Fibroblast of skin of abdomen (primary cell): ENCODE measurements at places on chromosomes 16 and 17.

GRCh38 chr16:31334934-31335333 lies 20.0 kb upstream of the ITGAX start:
- no peak for DNase-seq

DNA sequence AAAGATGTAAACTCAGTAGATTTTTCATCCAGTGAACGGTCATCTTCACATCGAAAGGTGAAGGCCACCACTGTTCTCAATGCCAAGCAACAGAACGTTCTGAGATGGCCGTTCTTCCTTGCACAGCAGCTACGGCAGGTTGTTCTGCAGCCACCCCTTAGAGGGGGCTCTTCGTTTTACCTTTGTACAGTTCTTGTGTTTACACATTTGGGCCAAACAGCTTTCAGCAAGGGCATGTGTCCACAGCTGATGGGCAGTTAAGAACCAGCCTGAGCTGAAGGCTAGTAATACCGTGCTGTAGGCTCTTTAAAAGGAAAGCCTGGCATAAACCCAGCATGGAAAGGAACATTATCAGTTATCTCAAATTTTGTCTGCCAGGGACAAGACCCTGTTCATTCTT lies 15.9 kb downstream of the PLD6 start:
- DNase-seq: no peak

DNA sequence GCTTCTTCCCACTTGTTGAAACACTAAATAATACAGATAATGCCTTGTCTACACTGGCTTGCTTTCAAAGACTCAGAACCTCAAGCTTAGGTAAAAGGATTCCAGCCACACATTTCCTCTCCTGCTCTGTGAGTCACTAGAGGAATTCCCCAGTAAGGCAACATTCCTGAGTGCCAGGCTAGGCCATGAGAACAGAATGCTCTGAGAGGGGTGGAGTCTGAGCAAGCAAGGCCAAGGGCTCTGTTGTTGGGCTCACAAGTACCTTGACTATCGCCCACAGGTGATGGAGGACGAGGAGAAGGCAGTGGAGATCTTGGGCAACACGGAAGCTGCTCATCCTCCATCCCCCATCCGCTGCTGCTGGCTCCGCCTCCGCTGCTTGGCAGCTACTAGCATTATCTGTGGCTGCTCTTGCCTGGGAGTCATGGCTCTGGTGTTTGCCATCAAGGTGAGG lies 6.7 kb upstream of the PHKG2 start:
- DNase-seq: peak; percentile 78

DNA sequence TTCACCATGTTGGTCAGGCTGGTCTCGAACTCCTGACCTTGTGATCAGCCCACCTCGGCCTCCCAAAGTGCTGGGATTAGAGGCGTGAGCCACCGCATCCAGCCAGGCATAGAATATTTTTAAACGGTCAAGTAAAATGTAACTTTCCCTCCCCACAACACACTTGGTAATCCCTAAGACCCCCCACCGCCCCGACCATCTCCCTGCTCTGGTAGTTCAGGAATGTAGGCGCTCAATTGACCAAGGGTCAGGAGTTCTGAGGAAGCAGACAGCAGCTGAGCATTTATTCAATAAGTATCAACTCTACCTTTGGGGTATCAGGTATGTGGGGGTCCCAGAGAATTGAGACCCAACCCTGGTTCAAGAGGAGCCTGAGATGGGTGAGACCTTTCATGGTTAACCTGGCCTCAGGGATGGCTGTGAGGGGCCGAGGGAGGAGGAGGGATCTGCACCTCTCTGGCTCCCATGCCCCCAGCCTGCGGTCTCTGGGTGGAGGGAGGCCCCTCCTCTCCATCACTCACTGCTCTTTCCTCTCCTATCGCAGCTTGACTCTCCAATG lies 48.4 kb upstream of the TOB1 start:
- no peak for DNase-seq

DNA sequence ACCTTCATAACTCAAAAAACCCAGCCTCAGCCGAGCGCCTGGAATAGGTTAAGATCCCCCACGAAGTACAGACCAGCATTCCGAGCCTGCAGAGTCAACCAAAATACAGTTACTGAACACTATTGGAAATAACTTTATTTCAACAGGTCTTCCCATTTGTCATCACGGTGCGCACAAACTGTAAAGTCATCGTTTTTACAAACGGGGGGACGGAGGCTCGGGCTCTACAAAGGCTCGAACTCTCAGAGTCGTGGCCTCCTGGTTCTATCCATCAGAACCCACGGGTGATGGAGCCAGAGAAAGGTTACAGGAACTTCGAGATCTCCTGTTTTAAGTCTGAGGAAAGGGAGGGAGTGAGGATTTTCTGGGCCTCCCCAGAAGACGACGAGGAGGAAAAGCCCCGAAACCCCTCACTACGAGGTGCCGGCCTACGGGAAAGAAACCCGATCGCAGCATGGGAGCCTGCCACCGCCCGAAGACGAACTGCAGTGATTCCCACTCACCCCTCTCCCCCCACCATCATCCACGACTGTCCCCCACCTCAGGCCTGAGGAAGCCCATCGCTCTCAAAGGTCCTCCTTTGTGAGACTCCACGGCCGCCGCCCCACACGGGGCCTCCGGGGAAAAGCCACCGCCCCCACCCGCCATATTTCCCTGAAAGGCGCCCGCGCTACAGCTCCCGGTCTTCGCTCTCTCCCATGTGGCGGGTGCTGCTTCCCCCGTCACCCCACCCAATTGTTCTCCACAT lies 917 bp downstream of the YWHAE start:
- peak; percentile 64 for DNase-seq

DNA sequence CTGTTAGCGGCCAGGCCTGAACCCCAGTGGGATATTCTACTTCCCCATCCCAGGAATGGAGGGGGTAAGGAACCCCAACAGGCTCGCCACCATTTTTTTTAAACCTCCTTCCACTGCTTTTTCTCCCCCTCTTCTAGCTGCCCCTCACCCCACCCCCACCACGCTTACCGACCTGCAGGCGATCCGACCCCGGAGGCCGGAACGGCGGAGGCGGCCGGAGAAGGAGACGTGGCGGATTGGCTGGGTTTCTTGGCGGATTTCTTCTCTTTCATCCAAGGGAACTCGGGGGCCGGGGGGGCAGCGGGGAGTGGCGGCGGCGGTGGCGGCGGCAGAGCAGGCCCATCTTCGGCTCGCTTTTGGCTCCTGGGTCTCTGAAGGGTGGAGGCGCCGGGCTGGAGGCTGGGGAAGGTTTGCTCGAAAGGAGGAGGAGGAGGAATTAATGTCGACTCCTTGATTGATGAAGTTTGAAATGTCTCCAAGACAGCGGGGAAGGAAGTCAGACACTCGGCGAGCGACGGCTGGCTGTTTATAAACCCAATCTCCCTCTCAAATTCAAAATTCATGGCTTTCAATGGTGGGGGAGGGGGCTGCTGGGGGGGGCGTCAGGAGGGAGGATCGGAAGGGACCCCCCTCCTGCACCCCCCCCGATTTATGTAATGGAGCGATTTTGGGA lies 424 bp downstream of the HOXB2 start:
- DNase-seq: peak; percentile 98

DNA sequence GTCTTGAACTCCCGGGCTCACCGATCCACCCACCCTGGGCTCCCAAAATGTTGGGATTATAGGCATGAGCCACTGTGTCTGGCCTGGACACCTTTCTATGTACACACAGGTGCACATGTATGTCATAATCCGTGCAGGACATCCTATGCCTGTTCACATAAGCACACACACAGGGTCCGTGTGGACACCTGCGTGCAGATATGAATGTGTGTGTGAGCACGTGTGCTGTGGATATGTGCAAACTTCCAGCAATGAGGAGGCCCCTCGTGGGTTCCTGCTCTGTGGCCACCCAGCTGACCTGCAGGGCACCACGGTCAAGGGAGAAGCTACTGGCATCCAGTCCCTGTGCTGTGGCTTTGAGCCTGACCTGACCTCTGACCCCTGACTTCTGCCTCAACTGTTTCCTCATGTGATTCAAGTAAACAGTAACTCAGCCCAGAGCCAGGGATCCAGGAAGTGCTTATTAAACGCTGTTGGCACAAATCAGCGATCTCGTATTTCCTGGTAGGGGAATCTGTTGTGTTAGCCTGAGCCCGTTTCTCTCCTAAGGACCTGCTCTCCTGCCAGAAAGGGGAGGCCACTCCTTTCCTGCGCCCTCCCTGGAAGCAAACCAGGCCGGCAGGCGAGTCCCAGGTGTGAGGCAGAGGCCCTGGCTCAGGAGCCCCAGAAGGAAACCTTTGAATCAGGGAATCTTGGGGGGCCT lies 6.5 kb downstream of the CPNE7 start:
- DNase-seq: no peak

- DNase-seq: no peak
These were observed 2.8 kb downstream of the PRSS33 start for GRCh38 chr16:2784358-2785100.

- no peak for DNase-seq
These were observed 139.7 kb downstream of the AATF start for GRCh38 chr17:37088459-37088858.

DNA sequence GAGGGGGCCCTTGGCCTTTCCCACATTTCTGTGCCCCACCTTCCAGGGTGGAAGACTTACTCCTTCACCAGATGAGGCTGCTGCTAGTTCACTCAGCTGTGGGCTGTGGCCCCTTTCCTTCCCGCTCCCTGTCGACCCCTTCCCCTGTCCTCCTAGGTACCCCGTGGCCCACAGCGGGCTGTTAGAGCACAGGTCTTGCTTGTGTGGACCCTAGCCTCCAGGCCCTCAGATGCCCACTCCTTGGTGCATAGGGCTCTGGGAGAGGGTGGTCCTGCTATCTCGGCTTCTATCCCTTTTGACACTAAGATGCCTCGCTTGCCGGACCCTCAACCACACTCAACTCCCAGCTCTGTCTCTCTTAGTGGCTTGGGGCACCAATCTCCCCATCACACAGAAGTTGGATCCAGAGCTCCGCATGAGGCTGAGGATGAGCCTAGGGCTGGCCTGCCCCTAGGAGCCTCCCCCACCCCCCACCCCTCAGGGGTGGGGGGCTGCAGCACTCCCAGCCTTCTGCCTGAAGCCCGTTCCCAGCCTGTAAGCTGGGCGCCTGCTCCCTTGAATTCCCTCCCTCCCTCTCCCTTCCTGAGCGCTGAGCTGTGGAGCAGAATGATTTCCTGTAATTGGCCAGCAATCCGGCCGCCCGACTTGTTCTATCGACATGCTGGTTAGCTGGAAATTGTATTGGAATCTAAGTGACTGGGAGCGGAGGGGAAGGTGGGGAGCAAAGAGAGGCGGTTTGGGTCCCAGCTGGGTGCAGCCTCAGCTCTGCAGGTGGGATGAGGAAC lies 30.9 kb downstream of the DCAKD start:
- peak; percentile 55 for DNase-seq

DNA sequence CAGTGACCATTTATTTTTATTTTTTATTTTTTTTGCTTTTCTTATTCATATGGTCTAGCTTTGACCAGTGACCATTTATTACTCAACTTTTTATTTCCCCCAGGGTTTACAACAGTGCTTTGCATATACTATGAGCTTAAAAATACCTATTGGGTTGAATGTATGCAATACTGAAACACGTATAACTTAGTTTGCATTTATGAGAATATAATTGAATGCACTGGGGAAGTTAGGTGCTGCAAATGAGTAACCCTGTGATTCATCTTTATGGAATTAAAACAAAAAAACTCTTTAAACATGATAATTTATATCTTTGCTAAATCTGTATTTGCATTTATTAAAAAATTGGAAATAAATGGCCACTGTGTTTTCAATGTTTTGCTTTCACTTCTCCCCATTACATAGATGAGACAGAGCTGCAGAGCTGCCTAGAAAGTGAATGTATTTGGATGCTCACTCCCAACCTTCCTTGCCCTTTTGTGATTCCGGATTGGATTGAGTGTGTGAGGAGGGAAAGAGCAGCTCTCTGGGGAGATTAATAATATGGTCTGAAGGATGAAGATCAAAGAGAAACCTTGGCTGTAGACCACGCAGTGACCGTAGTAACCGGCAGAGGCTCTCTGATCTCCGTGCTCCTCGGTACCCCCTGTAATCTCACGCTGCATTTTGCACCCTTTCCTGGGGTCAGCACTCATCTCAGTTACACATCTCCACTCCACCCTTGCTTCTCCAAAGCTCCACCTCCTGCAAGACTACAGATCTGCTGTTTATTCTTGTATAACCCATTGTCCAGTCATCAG lies 14.3 kb downstream of the TMEM100 start:
- no peak for DNase-seq

DNA sequence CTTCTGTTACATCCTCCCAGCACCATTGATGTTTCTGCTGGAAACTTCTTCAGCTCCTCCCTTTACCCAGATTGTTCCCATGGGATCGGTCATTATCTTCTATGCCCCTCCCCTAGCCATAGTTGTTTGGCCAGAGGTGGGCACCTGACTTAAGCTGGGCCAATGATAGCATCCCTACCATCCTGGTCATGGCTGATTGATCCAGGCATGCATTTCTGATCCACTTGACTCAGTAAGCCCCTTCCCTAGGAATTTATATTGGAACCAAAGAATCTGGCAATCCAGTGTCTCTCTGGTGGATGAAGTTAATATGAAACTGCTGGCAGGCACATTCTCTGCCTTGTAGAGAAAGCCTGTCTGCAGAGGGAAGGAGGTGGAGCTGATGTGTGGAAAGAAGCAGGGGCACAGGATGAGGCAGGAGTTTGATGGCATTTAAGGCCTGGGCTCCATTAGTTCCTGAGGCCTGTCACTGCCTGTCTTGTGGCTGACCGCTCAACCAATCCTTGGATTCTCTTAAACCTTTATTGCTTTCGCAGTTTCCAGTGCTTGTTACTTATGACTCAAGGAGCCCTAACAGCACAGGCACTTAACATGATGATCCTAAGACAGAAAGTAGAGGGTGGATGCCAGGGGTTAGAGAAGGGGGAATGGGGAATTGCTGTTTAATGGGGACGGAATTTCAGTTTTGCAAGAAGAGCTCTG lies 152.4 kb downstream of the ABCC12 start:
- peak; percentile 74 for DNase-seq

GRCh38 chr17:12729086-12729485 lies 60.2 kb upstream of the ARHGAP44 start:
- no peak for DNase-seq

DNA sequence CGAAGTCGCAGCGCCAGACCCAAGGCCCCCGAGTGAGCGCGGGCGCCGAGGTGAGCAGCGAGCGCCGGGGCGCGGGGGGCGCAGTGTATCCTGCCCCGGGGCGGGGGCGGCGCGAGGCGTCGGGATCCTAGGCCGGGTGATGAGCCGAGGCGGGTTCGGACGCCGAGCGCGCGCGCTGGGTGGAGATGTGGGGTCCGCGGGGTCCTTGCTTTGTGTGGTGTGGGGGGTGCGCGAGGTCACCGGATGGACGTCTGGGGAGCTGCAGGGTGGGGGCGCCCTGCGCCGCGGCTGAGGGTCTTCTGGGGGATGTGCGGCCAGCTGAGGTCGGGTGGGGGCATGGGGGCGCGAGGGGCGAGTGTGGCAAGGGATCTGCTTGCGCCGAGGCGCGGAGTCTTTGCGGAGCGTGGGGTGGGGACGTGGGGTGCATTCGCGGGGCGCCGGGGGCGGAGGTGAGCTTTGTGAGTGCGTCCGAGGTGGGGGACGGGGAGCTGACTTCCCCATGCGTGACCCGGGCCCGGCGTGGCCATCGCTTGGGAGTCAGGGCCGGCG lies 560 bp downstream of the RAI1 start:
- DNase-seq: no peak
